ENCODE measurements at places on chromosomes 6 and 20.

- no peak for DNase-seq
Measured at GRCh38 chr6:113599444-113599843, 257.7 kb upstream of the MARCKS start.

DNA sequence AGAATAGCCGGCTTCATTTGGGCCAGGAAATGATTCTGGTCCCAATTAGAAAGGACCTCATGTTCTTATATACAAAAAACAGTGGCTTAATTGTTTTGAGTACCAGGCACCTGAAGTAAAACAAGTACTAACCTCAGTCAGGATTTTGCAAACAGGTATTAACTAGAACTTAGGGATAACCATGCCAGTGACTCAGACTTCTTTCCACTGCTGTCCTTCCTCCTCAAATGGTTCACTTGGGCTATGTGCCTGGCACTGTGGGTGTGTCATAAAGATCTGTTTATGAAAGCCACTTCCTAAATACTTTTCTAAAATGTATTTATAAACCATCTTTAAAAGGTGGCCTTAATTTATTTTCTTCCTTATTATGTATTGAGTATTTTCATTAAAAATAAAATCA lies 10.7 kb downstream of the CLDN20 start:
- DNase-seq, result no peak

DNA sequence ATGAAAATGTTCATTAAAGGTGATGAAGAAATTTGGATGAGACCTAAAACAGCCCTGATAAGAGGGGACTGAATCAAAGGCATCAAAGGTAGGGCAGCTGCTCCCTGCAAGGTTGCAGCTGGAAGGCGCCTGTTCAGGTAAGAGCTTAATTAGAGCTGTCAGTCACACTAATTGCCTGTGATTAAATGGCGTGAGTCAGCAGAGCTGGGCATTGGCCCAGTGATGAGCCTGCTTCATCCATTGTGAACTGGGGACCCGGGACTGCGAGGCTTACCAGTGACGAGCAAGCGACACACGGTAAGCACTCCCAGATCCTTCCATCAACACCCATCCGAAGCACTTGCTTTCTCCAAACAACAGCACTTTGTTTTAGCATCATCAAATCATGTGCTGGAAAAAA lies 621.5 kb upstream of the CDH4 start:
- DNase-seq, result no peak

- no peak for DNase-seq
Measured at GRCh38 chr6:38138374-38138773, 318.8 kb downstream of the ZFAND3 start.

DNA sequence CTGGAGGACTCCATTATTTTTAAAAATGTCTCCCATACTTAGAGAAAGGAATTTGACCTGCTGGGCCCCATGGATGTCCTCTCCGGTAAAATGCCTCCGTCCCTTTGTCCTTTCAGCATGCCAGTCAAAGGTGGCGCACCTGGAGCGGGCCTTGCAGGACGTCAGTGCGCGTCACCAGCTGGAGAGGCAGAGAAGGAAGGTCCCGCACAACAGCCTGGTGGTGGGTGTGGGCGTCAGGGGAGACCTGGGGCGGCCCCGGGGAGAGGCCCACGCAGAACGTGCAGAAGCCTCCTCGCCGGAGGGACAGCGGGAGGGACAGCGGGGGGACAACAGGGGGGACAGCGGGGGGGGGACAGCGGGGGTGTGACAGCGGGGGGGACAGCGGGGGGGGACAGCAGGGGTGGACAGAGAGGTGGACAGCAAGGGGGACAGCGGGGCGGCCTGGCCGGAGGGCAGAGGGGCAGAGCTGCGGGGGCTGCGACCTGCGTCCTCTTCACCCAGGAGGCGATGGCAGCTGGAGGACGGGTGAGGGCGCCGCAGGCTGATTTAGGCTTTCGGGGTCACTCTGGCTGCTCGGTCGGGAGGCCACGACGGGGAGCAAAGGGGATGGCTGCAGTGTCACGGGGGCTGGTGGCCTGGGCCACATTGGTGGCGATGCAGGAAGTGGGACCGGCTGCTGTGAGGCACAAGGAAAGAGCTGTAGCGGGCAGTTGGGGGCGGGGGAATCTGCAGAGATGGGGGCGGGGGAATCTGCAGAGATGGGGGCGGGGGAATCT lies 859 bp upstream of the KIF25 start:
- DNase-seq, result peak; percentile 54

GRCh38 chr6:33147807-33148666 lies 44.2 kb downstream of the COL11A2 start:
- peak; percentile 80 for DNase-seq

GRCh38 chr6:34460796-34461507 lies 4.9 kb upstream of the PACSIN1 start:
- DNase-seq, result no peak

DNA sequence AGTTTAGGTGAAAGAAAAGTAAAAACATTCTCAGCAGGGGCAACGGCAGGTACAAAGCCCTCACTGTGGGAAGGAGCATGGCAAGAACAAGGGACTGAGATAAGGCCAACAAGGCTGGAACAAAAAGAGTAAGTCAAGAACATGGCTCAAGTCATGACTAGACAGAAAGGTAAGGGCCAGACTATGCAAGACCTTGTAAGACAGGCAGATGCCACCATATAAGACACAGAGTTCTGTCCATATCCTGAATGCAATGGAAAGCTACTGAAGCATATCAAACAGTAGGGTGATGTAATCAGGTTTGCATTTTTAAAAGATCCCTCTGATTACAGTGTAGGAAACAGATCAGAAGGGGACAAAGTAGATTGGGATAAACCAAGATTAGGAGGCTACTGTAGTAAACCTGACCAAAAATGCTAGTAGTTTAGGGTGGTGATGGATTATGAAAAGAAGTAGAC lies 5.5 kb downstream of the REV3L start:
- no peak for DNase-seq

- DNase-seq, result peak; percentile 14
Measured at GRCh38 chr6:90288404-90288803, 8.2 kb downstream of the BACH2 start.

GRCh38 chr6:14231071-14231483 lies 113.5 kb downstream of the CD83 start:
- DNase-seq, result no peak

- DNase-seq, result no peak
Measured at GRCh38 chr6:122712093-122712447, 67.4 kb upstream of the FABP7 start.

DNA sequence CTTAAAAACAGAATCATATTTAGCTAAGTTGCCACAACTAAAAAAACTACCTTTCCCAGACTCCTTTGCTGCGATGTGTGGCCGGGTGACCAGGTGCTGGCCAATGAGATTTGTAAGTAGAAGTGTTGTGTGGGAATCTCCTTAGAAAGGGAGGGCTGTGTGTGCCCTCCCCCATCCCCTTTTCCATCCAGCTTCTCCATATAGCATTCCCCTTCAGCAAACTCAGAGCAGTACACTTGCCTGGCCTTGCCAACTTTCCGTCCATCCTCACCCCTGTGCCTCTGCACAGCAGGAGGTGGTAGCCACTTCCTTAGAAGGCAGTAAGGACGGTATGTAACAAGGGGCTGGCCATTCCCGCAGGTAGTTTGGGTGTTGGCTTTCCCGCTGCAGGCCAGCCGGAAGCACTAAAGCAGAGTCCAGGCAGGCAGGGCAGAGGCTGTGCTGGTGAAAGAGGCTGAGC lies 22.3 kb upstream of the KCNK16 start:
- DNase-seq, result no peak

- DNase-seq, result no peak
Measured at GRCh38 chr6:12245763-12246718, 44.1 kb upstream of the EDN1 start.

DNA sequence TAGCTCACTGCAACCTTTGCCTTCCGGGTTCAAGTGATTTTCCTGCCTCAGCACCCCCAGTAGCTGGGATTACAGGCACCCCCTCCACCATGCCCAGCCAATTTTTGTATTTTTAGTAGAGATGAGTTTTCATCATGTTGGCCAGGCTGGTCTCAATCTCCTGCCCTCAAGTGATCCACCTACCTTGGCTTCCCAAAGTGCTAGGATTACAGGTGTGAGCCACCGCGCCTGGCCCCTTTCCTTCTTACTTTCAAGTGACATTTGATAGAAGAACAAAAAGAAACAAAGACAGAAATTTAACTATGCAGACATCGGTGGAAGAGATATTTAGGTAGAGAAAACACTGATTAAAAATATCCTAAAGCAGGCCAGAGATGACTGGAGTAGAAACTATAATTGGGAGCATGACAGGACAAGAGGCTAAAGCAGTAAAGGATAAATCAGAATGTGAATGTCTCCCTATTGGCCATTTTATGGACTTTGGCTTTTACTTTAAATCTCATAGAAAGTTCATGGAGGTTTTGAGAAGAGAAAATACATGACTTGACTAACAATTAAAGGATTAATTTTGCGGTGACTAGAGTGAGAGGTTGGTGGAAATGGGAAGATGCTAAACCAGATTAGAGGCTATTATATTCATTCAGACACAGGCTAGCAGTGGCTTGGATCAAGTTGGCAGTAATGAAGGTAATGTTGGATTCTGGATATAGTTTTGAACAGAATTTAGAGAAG lies 2.2 kb upstream of the EYS start:
- no peak for DNase-seq

GRCh38 chr6:107793191-107793590 lies 30.9 kb downstream of the SCML4 start:
- no peak for DNase-seq

DNA sequence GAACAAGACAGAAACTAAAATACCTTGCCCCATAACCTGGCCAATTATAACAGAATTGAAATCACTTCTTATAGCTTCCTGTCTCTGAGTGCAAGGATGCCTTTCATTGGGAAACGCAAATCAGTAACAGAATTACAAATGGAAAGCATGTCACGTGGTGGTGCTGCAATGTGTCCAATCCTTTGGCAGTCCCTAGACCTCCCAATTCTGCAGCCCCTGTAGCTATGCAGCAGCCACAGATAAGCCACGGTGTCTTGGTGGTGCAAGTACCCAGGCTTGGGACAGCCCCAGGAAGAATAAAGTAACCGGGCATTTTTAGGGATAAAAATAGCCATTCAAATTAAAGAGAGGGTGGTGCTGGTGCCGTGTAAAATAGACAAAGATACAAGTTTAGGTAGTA lies 134.6 kb upstream of the CCN2 start:
- no peak for DNase-seq

DNA sequence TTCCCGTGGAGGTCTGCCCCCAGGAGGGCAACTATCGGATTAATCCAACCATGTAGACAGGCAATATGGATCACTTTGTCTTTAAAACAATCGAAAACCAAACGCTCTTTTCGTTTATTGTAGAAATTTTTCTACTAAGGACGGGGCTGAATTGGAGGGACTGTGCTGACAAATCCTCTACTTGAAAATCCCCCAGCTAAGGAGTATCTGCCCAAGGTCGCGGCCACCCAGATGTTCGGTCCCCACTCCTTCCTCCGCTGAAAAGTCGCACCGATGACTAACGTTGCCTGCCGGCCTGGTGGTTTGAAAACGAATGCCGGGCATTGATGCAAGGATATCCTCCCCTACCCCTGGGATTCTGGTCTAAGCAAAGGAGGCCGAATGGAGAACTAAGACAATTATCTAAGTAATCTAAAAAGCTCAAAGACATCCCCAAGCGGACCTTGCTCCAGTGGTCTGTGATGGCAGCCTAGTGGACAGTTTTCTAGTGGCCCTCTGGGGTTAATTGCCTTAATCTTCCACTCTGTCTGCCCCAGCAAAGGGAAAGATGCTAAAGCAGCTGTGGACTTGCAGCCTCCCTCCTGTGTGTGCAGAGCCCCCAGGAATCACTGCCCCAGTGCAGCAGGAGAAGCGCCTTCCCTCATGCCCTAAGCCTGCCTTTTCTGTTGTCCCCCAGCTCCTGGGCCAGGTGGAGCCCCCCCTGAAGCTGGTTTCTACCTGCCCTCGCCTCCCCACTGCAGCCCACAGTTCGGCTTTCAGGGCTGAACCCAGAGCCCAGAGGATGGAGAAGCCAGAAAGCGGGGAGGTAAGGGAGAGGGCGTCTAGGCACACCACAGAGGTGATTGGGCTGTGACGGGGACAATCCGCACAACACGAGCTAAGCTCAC lies 3.6 kb upstream of the FOXC1 start:
- no peak for DNase-seq

GRCh38 chr6:35648203-35648602 lies 40.5 kb downstream of the FKBP5 start:
- no peak for DNase-seq

- no peak for DNase-seq
Measured at GRCh38 chr20:52434041-52434425, 242.5 kb upstream of the ZFP64 start.

DNA sequence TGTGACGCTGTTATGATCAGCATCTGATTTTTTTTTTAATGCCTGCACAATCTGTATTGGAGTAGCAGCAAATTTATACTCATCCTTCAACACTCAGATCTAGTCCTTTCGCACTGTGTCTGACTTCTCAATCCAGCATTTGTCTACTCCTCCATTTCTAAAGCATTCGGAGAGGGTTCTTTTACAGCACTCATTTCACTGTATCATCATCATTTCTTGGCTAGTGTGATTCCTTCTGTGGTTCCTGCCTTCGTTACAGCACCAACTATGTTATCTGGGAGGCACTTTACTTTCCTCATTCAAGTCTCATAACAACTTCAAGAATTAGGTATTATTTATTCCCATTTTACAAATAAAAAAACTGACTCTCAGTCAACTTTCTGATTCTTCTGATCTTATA lies 18.0 kb downstream of the NUDT3 start:
- DNase-seq, result no peak

GRCh38 chr6:92944132-92944531 lies 475.2 kb downstream of the EPHA7 start:
- DNase-seq, result no peak

GRCh38 chr20:23139524-23139923 lies 53.4 kb upstream of the CD93 start:
- DNase-seq, result no peak

DNA sequence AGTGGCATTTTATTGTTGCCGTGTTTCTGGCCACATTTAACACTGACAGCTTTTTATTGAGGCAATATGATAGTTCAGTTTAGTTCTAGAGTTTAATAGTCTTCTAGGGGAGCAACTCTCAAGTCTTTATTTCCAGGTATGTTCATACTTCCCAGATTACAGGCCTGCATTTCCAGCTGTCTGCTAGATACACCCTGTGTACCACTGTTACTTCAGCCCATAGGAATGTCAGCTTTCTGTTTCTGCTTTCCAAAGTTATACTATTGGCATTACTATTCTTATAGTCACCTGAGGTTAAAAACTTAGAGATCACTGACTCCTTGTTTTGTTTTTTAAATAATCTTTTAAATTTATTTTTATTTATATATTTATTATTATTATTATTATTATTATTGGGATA lies 7.6 kb downstream of the ZNF451 start:
- no peak for DNase-seq

- DNase-seq, result no peak
Measured at GRCh38 chr20:62946918-62947317, 5.6 kb upstream of the SLC17A9 start.

All from cerebellar cortex (tissue), 1 donor.